ENCODE measurements at places on chromosomes 2 and 18.

- no peak for DNase-seq
These were observed 49.0 kb downstream of the STRADB start for GRCh38 chr2:201500534-201500933.

GRCh38 chr2:174022431-174022830 is 57.3 kb upstream of the SP3 start:
- no peak for DNase-seq

DNA sequence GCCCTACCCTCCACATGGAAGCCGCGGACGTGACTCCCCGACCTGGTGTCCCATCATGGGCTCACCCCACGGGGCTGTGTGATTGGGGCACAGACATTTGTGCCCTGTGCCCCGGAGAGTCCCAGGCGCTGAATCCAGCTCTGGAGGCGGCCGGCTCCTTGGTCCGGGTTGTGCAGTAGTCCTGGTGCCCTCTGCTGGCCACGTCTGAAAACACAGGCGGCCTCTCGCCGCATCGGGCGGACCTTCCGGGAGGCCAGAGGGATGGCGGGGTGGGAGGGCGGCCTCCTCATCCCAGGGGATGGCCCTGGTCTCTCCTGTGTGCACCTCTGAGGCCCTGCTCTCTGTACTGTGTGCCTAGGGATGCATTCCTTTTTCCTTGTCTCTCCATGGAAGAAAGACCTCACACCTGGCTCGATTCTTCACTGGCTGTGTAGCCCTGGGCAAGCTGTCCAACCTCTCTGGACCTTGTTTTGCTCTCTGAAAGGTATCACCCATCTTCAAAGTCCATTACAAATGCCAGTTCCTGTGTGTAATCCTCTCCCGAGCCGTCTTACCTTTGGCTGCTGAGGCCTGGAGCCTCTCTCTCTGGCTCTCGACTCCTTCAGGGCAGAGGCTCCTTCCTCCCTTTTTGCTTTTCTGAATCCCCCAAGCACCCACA is 27.6 kb downstream of the CELF4 start:
- peak; percentile 77 for DNase-seq

GRCh38 chr18:23743733-23744333 is 54.6 kb downstream of the LAMA3 start:
- no peak for DNase-seq

GRCh38 chr2:128455721-128456050 is 137.0 kb upstream of the HS6ST1 start:
- DNase-seq: no peak
